ENCODE measurements at places on chromosomes 16 and 17. TPM values are rescaled to one million over a fixed set of nuclear protein-coding genes. Genes with fewer than 3 reads are reported as not detected.

The TRPV2 gene
- total RNA-seq = 36.8 TPM

The TMEM235 gene
- not detected for total RNA-seq

The TBC1D28 gene
- not detected for total RNA-seq

The CES3 gene
- total RNA-seq = 0.38 TPM

The C16orf74 gene
- 11.4 TPM for total RNA-seq

The TMIGD1 gene
- total RNA-seq = not detected

The MT1H gene
- 8.6 TPM for total RNA-seq

The SLC35G6 gene
- not detected for total RNA-seq

The MT4 gene
- total RNA-seq = not detected

The TERB1 gene
- not detected for total RNA-seq

The BEAN1 gene
- 0.81 TPM for total RNA-seq

The MGAT5B gene
- 0.33 TPM for total RNA-seq

The MT1A gene
- 7.4 TPM for total RNA-seq

The AIPL1 gene
- not detected for total RNA-seq

The CMTM4 gene
- 17.3 TPM for total RNA-seq

The SEZ6 gene
- not detected for total RNA-seq

The PNMT gene
- 1.4 TPM for total RNA-seq

The ASPA gene
- total RNA-seq = not detected

The KRT12 gene
- total RNA-seq = 0.13 TPM

The CNGB1 gene
- total RNA-seq = not detected

The NTN3 gene
- total RNA-seq = 3.4 TPM

The FMNL1 gene
- total RNA-seq = 11.4 TPM

The PERCC1 gene
- not detected for total RNA-seq

The LRRC46 gene
- not detected for total RNA-seq

The DHX58 gene
- 2.8 TPM for total RNA-seq

The CA7 gene
- total RNA-seq = not detected

The KIF19 gene
- total RNA-seq = not detected

The NPIPB4 gene
- 17.9 TPM for total RNA-seq

The TBX2 gene
- total RNA-seq = 2.4 TPM

Measured in mesangial cell (primary cell).